ENCODE measurements at places on chromosomes 7 and 10.

- no peak for DNase-seq
Measured at GRCh38 chr7:55504093-55504859, 68.0 kb downstream of the VOPP1 start.

DNA sequence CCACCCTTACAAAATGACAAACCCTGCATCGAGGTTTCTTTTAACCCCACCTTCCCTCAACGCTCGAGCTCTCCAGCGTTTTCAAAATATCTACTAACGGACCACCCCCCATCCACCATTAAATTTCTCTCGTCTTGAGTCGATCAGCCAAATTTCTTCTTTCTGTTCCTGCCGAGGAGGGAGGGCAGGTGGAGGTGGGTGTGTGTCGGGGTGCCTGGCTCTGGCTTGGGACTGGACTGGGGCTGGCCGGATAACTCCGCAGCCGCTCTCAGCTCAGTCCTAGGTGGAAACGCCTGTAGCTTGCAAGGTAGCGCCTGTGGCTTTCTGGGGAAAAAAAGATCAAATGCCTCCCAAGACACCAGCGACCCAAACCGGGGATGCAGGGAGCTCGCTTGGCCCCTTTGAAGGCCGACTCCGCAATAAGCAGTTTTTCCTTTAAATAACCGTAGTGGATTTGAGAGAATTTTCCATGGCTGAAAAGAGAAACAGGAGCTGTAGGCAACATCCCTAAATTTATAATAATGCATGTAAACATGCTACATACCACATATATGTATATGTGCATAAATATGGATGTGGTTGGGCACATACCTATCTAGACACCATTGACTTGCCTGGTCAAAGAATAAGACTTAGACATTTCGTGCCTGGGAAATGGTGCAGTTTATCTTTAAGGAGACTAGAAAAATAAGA, 1.9 kb upstream of the TMEM178B start:
- DNase-seq: no peak

DNA sequence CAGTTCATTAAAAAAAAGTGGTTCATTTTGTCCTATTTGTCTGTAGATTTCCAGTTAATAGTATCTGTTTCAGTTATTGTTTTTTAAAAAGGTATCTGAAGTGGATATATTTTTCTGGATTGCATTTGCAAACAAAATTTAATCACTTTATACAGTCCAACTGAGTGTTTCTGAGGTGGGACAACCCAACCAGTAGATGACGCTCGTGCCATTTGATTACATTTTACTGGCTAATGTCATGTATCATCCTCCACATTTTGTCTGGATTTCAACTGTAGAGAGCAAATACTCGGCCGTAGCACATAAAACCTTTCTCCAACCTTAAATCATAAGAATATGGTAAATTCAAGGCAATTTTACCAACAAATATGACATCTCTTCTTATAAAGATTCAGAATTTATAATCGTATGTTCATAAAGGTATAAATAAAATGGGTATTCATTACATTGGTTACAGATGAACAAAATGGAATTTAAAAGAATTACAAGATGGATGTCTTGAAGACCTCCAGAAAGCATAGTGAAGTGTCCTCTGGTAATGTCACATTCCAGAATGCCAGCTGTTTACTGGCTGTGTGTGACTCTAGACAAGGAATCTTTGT, 789.0 kb downstream of the PHTF2 start:
- no peak for DNase-seq

DNA sequence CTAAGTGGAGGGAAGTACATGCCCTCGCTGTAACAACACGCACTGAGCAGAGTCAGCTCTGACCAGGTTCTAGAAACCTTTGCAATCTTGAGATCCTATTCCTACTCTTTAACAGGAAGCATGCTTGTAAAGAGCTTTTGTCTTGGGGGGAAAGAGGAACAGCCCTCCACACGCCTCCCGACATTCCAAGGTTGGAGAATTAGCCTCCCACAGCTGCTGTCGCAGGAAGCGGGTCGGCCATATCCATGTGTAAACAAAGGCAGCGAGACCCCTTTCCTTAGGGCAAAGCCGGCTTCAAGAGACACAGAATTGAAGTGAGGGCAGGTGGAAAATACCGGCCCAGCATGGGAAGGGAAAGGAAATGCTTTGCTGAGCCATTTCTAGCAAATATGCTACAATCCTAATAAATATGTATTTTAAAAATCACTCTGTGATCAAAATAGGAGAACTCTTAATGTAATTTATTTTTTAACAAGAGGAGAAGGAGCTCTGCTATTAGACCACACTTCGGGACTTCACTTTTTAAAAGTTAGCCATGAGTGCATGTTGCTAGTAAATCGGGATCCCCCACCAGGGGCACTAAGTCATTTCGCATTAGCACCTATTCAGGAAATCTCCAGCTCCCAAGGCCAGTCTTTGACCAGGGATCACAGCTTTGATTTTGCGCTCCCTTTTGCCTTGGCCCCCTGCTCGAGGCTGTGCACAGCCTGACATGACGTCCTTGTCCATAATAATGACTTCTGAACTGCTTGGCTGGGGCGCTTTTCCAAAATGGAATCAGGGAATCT, 55.9 kb downstream of the FAM204A start:
- no peak for DNase-seq

GRCh38 chr10:96858038-96858705, 26.1 kb downstream of the LCOR start:
- no peak for DNase-seq

DNA sequence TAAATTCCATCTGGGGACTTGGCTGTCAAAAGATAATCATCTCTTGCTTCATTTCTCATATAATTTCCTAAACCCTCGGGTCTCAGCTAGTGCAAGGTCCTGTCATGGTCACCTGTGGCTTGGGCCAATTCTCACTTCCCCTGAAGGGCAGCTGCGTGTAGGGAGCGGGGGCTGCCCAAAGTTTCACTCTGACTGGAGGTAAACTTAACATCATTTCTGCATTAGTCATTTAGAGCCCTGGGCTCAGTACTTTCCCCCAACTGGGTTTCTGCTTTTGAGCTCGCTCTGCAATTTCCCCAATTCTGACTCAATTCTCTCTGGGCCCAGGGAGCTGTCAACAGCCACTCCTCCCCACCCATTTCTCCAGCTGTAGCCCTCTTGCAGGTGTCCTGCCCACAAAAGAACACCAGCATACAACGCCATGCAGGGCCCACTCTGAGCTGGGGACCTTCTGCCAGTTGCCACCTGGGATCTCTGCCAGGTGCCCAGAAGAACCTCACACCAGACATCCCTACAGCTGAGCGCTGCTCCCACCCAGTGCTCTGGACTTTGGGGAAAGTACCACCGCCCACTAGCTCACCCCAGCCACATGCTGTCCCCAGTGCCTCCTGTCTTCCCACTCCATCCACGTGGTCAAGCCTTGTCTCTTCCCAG, 37.9 kb downstream of the VOPP1 start:
- peak; percentile 91 for DNase-seq

DNA sequence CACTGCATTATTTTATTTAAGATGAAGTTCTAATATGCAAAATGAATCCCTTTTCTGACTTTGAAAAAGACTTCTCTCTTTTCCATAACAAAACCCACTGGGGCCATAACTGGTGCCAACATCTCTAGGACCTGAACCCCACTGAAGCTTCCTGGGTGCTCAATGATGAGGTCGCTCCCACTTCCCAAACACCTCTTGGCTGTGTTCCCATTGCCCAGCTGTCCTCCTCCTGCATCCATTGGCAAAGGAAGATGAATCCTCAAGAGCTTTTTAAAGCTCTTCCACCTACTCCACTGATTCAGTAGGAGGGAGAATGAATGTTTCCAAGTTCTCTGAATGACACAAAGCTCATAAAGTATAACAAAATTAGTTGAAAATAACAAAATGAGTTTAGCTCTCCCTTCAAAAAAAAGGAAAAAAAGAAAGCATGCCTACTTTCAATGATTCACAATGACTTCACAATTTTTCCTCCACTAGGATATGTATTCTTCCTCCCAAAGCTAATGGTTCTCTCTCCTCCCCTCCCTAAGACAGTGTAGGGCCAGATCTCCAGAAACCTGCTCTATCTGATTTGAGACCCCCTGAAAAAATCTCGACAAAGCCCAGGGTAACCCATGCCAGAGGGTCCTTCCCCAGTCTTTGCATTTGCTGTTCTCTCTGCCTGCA, 64.8 kb downstream of the SORBS1 start:
- no peak for DNase-seq

DNA sequence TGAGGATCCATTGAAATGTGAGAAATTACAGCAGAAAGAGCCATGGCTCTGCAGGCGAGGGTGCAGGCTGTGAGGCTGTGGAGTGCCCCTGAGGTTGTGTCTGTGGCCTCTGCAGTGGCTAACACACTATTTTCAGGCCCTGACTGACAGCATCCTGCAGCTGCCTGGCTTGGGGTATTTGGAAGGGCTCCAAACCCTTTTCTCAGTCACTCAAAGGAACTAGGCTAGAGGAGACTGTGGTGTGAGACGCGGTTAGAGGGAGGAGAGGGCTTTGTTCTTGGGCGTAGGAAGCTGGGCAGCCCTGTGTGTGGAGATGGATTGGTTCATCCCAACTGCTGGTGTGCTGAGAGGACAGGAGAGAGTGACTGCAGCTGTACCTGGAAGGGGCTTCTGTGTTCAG, 134.9 kb downstream of the RAMP3 start:
- peak; percentile 32 for DNase-seq

DNA sequence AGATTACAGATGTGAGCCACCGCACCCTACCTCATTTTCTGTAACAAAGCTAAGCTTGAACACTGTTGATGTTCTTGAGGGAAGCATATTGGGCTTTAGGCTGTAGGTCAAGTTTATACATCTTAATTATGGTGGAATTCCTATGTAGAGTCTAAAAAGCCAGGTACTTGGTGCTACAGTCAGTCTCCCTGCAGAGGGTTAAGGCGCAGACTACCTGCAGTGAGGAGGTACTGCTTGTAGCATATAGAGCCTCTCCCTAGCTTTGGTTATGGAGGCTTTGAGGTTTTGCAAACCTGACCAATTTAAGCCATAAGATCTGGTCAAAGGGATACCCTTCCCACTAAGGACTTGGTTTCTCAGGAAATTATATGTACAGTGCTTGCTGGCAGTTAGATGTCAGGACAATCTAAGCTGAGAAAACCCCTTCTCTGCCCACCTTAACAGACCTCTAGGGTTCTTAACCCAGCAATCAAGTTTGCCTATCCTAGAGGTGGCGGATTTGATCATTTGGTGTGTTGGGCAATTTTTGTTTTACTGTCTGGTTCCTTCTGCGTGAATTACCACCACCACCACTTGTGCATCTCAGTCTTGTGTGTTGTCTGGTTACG, 6.0 kb downstream of the PPIA start:
- DNase-seq: no peak

DNA sequence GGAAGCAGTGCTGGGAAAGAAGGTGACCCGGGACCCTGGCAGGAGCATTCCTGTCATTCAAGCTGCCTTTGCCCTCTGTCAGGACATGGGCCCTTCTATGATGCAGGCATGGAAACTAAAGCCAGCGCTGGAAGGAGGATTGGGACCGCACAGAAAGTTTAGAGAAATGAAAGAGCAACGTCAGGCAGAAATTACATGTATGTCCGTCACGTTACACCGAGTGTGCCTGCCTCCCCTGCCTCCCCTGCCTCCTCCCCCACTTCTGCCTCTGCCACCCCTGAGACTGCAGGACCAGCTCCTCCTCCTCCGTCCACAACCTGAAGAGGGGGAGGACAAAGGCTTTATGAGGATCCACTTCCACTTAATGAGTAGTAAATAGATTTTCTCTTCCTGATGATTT, 13.9 kb upstream of the PWWP2B start:
- DNase-seq: no peak

DNA sequence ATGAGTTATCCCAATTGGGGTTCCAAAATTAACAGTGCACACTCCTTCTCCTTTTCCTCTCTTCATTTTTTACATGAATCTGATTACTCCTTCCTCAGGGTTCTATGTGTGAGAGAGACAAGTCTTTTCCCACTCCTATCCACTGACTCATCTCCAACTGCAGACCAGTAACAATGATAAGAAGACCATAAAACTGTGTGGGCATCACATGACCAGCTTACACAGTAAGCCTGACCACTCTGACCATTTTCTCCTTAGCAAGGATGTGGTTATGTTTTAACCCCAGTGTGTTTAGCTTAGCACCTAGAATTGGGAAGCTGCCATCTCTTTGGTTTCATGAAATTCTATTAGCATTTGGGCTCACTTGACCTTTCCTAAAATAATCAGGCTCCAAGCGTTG, 145.0 kb upstream of the CALCR start:
- no peak for DNase-seq

GRCh38 chr10:31739146-31739545, 189.5 kb downstream of the ARHGAP12 start:
- no peak for DNase-seq

- DNase-seq: no peak
Measured at GRCh38 chr7:100360135-100360854, 2.4 kb downstream of the PILRB start.
